Pulmonary artery endothelial cell (primary cell): ENCODE measurements at places on chromosomes 12 and 14. TPM values are rescaled to one million over a fixed set of nuclear protein-coding genes. Genes with fewer than 3 reads are reported as not detected.

Gene PRH2
- total RNA-seq, result not detected in 2 replicates

Gene SLC25A21
- total RNA-seq, result 1.2 and 2.2 TPM in 2 replicates

Gene TPI1
- 941 and 1,374 TPM in 2 replicates for total RNA-seq

Gene TSPAN11
- total RNA-seq, result 0.28 and 2.2 TPM in 2 replicates

Gene CD9
- 1,428 and 1,437 TPM in 2 replicates for total RNA-seq

Gene C12orf54
- not detected in 2 replicates for total RNA-seq
